ENCODE measurements at places on chromosomes 6 and 20.

GRCh38 chr6:138004430-138005287 lies 102.6 kb downstream of the PERP start:
- DNase-seq, result peak; percentile 44

- no peak for DNase-seq
Observed at GRCh38 chr20:50380697-50381040, 129.5 kb upstream of the PTPN1 start.

DNA sequence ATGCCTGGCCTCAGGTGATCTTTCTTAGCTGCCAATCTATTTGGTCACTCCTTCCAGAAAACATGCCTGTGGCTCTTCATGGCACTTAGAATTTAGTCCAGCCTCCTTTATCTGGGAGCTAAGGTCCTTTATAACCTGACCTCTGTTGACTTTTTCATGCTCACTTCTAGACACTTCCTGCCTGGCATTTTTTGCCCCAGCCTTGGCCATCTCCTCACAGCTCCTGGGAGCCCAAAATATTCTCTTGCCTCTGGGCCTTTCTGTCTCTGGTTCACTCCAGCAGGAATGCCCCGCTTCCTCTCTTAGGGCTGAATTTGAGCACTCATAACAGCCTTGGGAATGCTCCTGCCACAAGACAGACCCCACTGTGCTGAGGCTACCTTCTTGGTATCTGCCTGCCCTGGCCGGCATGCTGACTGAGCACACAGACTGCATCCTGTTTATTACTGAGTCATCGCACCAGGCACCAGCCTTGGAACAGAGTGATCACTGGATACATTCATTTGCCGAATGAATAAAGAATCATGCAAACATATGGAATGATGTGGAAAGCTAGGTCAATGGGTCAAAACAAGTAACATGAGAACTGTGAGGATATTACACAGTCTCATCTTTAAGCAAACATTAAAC lies 5.8 kb upstream of the EEF1E1 start:
- peak; percentile 21 for DNase-seq

- peak; percentile 9 for DNase-seq
Observed at GRCh38 chr20:11158589-11158988, 484.8 kb upstream of the JAG1 start.

GRCh38 chr6:36428911-36429310 lies 13.7 kb downstream of the PXT1 start:
- DNase-seq, result no peak

DNA sequence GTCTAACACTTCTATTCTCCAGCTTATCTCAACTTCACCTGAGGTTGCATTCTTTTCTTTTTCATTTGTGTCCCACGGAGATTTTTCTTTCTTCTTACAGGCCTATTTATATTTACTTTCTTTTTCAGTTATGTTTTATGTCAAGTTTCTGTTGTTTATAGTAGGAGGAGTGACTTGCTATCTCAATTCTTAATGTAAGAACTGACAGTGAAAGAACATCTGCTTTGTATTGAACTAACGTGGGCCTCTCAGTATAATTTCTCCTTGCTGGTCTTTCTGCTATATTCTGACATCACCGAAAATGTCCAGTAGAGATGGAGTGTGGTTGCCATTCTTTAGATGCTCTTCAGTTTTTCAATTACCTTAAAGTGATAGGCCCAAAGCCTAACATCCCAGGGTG lies 521.7 kb downstream of the EPM2A start:
- no peak for DNase-seq

DNA sequence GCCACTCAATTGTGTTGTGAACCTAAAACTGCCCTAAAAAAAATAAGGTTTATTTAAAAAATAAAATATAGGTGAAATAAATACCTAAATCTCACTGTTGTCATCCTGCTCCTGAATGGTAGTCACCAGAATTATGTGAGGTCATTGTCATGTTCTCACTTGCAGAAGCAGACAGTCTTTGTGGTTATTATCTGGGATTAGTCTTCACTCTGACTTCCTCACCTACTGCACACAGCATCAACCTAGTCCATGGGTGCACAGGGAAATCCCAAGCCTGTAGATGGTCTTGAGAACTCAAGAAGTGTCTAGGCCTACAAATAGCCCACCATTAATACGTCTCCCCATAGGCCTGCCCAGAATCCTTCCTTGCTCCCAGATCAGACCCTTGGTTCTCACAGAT lies 97.0 kb downstream of the FOXF2 start:
- DNase-seq, result no peak

- DNase-seq, result no peak
Observed at GRCh38 chr6:2866171-2866846, 24.6 kb upstream of the SERPINB1 start.

DNA sequence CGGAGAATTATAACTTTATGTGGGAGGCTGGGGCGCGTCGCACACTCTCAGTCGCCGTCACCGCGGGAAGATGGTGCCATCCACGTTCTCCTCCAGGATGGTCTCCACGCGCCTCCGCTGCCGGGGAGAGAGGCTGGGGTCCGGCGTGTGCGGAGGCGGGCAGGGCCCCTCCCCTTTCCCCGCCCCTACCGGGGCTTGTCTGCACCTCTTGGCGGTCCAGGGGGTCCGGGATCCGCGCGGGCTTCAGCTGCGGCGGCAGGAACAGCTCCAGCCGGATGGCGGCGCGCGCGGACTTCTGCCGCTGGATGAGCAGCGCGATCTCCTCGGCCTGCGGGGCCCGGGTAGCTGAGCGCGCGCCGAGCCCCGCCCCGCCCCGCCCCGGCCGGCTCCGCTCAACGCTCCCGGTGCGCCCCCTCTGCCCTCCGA lies 807 bp downstream of the LKAAEAR1 start:
- DNase-seq, result peak; percentile 90

- DNase-seq, result no peak
Observed at GRCh38 chr6:139625998-139626975, 251.8 kb upstream of the CITED2 start.

DNA sequence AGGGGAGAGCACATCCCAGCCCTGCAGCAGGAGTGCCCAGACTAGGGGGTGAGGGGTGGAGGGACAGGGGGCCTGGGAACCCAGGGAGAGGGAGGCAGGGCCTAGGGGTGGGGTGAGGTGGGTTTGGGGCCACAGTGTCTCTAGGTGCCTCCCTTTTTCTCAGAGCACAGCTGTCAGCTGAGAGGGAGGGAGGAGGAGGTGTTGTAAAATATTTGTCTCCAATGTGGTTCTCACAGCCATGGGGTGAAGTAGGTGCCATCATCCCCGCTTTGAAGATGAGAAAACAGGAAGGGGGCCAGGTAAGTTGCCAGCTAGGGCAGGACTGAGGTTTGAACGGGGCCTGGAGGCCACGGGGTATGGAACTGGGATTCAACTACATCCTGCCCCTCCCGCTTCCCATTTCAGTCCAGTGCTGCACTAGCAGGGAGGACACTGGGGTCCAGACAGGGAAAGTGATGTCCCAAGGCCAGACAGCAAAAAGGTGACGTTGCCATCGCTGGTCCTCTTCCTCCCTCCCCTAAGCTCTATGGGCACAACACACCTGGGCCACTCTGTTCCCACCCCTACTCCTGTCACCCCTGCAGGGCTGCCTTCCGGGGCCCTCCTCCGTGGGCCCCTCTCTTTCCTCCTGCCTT lies 20.3 kb downstream of the PACSIN1 start:
- no peak for DNase-seq

- no peak for DNase-seq
Observed at GRCh38 chr6:13413466-13413862, 73.9 kb downstream of the GFOD1 start.

GRCh38 chr6:19519941-19520340 lies 317.2 kb upstream of the ID4 start:
- DNase-seq, result no peak

GRCh38 chr20:5831539-5832237 lies 81.5 kb downstream of the SHLD1 start:
- DNase-seq, result no peak

- DNase-seq, result no peak
Observed at GRCh38 chr6:20881365-20881764, 347.1 kb downstream of the CDKAL1 start.

DNA sequence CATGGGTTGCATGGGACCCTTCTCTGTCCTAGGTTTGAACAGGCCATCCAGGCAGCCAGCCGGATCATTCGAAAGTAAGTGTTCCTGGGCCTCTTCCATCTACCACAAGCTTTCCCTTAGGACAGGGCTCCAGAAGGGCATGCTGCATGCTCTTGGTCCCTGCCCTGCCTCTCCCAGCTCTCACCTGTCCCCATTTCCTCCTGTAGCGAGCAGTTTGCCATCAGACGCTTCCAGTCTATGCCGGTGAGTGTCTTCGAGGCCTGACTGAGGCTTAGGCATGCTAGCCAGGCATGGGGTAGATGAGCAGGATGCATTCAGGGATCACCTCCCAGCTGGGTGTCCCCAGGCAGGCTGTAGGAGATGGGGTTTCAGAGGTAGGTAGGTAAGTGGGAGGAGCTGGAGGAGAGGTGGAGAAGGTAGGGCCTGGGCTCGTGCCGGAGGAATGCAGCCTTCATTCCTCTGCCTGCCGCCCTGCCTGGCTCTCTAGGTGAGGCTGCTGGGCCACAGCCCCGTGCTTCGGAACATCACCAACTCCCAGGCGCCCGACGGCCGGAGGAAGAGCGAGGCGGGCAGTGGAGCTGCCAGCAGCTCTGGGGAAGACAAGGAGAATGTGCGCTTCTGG lies 4.3 kb downstream of the CDC25B start:
- DNase-seq, result no peak

GRCh38 chr6:35238843-35239289 lies 20.7 kb upstream of the ZNF76 start:
- DNase-seq, result no peak

DNA sequence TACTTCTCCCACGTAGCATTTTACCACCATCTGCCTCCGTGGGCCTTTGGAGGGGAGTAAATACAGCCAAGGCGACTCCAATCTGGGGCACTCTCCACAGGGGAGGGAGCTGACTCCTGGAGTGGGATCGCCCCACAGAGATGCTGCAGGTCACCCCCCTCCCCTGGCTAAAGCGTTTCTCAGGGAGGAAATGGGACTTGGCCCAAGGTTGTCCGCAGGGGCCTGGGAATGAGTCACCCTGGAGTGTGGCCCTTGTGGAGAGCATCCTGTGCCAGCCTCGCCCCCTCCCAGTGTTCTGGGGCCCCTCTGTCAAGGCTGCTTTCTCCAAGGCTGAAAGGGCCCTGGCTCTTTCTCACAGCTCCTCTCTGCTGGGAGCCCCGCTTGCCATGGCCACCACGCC lies 84.5 kb upstream of the QKI start:
- DNase-seq, result no peak

DNA sequence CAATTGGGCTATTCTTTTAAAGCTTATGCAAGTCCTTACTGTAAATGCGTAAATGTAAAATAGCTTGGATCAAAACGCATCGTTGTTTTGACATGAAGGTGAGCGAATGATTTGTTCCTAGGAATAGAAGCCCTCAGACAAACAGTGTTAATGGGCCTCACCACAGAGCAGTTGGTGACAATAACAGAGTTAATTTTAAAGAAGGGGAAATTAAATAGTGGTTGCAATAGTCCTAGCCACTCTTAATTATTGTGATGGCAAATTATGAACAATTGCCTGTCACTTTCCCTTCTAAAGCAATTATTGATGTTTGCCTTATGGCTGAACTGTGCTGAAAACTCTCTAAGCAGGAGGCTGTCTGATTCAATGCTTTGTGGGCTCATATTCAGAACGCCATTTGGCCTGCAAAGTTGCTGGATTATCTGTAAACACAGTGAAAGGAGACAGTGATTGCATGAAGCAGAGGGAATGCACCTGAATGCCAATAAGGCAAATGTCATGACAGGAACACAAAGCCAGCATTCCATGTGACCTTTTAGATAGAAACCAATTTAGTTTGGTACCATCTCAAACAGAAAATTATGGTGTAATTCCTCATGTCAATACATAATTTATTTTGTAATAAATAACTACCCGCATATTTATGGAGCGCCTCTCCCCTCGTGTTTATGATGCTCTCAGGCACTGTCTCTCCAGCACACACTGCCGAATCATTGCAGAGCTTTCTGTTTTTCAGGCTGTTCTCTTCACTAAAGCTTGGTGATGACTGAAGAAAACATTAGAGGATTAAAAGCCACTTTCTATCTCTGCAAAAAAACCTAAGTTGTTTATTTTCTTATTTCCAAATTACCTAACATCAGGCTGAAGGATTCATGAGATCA lies 387.5 kb downstream of the HACE1 start:
- no peak for DNase-seq

- DNase-seq, result no peak
Observed at GRCh38 chr6:2004888-2005287, 240.5 kb downstream of the GMDS start.

DNA sequence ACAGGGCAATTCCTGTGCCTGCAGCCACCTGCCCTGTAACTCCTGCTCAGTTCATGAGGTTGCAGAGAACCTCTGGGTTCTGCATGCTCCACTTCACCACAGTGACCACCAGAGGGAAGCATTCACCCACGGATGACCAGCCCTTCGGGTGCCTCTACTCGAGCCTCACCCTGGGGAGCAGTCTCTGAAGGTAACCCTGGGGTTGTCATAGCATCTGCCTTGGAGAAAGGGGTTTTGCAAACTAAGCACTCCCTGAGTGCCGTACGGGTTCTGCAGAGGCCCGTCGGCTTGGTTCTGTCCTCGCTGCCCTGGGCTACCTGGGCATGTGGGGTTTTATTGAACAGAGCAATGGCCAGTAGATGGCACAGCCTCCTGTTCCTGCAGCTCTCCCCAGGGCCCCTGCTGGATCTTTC lies 10.2 kb upstream of the CST5 start:
- peak; percentile 86 for DNase-seq

DNA sequence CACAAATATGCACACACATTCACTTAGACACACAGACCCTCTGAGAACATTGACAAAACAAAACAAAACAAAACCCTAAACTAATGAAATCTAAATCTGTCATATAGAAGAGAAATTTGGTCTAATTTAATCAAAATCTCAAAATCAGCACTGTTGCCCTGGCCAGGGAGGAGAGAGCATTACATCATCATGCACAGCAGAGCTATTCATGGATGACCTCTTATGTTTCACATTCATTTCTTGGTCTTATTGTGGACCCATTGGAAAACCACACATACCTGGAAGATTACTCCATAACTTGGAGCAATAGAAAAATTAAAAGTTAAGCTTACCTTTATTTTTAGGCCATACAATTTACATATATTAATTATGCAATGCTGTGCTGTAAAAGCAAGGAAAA lies 1223.6 kb upstream of the GJE1 start:
- no peak for DNase-seq

- peak; percentile 42 for DNase-seq
Observed at GRCh38 chr6:29705389-29706231, 17.6 kb upstream of the HLA-F start.

DNA sequence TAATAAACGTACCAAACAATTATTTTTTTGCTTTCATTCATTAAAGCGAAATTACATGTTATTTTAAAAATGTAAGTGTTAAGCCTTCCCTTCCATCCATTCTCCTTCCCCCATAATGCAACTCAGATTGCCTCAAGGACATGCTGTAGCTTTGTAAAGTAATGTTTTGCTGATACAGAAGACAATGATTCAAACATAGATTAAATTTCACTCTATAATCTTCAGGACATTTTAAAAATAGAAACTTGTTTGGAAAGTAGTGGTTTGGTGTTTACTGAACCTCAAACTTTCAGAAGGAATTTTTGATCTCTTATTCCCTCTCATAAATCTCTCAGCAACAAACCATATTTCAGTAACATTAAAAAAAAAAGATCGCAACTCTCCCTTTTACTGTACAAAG lies 350.9 kb upstream of the HSF2 start:
- no peak for DNase-seq
